Stimulated activated CD8-positive, alpha-beta memory T cell treated with anti-CD3 and anti-CD28 coated beads, Interleukin-4, amount 100 ng/mL, for 1 hour (primary cell): ENCODE measurements at places on chromosomes 7 and 10.

DNA sequence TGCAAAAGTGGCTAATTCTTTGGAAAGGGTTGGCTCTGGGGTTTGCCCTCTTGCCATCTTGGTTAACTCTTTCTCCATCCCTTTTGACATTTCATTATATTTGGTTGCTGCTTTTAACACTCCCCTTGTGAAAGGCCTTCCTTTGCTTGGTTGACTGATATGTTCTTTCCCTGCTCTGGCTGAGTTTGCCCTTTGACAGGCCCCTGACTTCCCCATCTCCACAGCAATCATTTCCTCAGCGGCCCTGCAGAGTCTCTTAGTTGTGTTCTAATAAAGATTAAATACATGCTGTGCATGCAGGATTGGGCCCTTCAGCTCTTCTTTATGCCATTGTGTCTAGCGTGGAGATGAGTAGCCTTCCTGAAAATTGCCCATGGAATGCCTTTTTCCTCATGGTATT is 84.5 kb upstream of the CSTF2T start:
- no peak for DNase-seq

- no peak for DNase-seq
These were observed 138.5 kb downstream of the SEMA3A start for GRCh38 chr7:84055904-84056605.

DNA sequence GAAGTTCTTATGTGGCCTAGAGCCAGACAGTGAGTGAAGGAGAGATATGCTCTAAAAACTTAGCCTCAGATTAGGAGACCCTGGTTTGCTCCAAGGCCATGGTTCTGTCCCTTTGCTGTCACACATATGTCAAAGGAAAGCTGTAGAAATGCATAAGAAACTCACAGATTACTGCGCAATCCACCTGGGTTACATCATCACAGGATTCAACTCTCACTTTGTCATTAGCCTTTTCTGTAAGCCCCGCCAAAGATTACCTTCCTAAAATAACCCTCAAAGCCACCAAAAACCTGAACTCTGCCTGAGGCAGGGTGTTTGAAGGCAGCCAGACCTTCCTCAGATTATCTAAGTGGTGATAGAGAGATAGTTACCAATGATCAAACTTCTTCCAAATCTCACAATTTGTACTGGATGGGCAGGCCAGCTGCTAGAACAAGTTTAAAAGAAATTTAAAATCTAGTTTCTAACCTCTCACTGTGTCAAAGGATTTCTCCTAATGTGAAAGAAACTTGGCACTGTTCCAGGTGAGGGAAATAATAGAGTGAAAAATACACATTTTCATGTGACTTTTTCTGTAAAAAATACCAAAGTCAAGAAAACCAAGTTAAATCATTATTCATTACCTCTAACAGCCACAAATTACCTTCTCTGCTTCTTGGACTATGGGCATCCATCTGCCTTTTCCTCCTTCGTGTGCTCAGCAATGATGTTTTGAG is 567.2 kb downstream of the SUGCT start:
- no peak for DNase-seq

- no peak for DNase-seq
These were observed 1.1 kb downstream of the TSC22D4 start for GRCh38 chr7:100477871-100478267.

DNA sequence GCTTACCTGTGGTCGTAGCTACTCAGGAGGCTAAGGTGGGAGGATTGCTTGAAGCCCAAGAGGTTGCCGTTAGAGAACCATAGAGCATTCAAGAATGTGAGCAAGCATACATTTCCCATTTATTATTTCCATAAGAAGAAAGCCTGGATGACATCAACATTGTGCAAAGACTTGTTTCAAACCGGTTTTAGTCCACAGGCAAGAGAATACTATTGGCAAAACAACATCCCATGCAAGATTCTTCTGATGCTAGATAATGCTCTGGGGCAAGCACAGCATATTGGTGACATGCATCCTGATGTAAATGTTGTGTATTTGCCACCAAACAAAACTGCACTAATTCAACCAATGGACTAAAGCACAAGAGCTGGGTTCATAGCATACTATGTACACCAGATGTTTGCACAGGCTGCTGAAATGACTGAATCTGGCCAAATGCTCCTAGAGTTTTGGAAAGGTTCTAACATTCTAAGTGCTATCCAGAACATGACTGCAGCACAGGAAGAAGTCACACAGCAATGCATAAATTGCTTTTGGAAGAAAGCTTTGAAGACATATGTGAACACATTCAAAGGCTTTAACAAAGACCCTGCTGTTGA is 42.6 kb downstream of the OTUD1 start:
- DNase-seq, result no peak

DNA sequence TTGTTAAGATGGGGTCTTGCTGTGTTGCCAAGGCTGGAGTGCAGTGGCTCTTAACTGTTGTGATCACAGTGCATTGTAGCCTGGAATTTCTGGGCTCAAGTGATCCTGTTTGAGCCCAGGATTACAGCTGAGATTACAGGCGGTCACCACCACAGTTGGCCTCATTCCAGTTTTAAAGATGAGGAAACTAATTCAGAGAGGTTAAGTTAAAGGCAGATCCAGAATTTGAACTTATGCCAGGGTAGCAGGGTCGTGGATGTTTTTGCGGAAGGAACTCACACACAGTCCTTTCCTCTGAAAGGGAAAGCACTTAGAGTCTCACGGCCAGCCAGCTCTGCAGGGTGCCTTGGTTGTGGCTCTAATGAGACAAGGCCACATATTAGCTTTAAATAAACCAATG is 84.7 kb downstream of the MMRN2 start:
- DNase-seq, result no peak

DNA sequence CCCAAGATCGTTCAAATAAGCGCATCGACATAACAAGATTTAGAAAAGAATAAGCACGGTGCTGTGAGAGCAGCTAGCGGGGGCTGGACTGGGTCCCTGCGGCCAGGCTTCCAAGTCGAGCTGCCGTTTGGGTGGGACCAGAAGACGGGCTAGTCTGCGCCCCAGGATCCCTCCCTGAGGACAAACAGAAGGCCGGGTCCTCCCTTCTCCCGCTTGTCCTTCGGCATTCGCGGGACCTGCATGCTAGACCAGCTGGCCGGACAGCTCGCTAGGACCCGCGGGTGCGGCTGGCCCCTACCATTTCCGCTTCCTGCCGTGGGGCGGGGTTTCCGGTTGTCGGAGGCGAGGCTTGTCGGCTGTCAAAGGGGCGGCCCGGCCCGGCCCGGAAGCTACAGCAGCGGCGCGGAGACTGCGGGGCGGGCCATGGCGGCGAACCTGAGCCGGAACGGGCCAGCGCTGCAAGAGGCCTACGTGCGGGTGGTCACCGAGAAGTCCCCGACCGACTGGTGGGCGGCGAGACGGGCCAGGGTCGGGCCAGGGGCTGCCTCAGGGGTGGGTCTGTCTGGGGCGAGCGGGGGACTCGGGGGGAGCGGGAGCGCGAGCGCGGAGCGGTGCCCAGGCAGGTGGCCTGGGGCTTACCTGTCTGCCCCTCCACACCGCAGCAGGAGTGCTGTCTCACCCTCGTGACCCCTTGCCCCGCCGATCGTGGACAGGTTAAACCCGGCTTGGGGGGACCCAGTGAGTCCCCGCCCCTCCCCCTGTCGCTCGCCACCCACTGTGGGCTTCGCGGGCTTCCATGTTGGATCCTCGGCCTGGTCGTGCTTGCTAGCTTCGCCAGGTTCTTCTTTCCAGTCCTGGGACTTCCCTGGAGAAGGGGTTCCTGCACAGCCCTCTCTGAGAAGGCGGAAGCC is at the start of gene DBNL:
Gene DBNL (plus strand): TSS at position 388 of the 911 bp plus-strand sequence. CDS start 36 bp downstream, at position 424.
- peak; percentile 77 for DNase-seq

GRCh38 chr7:1229202-1229947 is 3.3 kb upstream of the UNCX start:
- DNase-seq, result no peak

DNA sequence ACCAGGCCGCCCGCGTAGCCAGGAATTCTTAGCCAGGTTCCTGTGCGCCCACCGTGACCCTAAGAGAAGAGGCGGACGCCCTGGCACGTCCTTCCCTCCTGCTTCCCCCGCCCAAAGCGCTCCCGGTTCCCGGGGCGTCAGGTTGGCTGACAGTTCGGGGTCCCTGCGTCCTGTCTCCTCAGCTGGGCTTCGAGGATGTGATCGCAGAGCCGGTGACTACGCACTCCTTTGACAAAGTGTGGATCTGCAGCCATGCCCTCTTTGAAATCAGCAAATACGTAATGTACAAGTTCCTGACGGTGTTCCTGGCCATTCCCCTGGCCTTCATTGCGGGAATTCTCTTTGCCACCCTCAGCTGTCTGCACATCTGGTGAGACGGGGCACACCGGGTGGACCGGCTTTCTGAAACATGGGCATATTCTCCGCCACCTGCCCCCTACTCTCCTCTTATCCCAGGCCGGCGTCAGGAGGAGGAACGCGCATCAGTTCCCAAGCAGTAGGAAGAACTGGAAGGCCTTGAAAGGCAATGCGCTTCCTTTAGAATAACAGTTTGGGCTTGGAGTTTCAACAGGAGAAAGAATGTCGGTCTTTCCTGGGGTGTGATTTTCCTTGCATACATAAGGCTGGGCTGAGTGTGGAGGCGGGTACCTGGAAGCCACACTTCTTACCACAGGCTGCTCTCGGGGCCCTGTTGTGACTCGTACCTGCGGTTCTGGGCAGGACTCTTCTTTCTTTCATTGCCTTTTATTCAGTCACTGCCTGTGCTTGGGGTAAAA is 728 bp downstream of the CAV2 start:
- no peak for DNase-seq

- DNase-seq, result no peak
These were observed 39.2 kb downstream of the DNAJC9 start for GRCh38 chr10:73207883-73208282.

DNA sequence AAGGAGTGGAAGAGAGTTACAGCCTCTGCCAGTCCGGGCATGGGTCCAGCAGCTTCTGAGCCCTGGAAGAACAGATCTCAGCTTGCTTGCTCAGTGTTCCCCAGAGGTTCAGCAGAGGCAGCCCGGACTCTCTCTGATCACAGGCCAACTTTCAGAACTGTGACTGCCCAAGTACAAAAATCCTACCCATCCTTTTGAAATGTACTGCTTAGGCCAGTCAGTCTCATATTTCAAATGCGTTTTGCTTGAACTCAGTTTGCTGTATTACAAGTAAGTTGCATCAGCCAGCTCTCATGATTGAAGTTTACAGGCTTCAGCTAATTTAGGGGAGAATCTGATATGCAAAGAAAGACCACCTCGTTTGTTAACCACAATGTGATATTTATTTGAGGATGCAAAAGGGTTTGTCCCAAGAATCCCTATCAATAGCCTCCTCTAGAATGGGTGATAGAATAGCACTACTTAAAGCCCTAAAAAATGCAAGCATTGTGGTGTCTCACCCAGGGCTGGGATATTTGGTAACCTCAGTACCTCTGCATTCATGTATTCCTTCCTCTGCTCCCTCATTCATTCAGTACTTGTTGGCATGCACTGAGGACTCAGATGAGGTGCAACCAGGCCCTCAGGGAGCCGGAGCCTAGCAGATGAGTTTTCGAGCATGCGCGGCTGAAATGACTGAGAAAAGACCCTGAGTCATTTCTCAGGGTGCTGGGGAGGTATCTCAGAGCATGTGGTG is 7.0 kb downstream of the AIMP2 start:
- DNase-seq, result no peak

GRCh38 chr10:46538155-46538554 is 18.3 kb downstream of the GPRIN2 start:
- DNase-seq, result no peak

DNA sequence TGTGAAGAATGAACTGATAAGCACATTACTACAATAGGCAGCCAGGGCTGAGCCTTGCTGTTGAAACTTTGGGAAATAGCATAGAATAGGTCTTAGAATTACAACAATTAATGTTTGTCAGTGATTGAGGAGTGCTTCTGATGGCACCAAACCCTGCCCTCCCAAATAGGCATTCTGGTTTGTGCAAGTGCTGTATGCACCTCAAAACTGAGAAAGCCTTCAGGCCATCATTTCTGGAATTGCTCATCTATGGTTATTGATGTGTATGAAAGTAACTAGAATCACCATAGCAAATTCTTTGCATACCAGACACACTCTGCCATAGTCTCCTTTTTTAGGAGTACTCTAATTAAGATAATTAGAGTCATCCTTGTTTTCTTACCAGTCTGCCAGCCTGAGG is 585.0 kb upstream of the MBL2 start:
- DNase-seq, result no peak

DNA sequence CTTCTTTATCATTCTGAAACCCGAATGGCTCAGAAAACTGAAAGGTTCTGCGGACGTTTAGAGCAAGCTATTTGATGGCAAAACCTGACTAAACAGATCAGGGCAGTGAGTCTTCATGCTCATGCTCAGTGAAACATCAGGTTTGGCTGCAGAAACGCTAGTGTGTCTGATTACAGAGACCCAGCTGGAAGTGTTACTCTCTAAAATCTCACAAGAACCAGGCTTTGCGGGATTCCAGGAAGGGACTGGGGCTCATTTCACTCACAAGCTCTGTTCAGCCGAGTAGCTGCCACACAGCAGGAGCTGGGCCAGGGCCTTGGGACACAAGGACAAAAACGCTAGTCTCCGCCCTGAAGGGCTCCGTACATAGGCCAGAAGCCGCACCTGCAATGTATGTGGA is 2.9 kb downstream of the PITRM1 start:
- no peak for DNase-seq

GRCh38 chr10:101570428-101571270 is 17.4 kb downstream of the POLL start:
- no peak for DNase-seq

DNA sequence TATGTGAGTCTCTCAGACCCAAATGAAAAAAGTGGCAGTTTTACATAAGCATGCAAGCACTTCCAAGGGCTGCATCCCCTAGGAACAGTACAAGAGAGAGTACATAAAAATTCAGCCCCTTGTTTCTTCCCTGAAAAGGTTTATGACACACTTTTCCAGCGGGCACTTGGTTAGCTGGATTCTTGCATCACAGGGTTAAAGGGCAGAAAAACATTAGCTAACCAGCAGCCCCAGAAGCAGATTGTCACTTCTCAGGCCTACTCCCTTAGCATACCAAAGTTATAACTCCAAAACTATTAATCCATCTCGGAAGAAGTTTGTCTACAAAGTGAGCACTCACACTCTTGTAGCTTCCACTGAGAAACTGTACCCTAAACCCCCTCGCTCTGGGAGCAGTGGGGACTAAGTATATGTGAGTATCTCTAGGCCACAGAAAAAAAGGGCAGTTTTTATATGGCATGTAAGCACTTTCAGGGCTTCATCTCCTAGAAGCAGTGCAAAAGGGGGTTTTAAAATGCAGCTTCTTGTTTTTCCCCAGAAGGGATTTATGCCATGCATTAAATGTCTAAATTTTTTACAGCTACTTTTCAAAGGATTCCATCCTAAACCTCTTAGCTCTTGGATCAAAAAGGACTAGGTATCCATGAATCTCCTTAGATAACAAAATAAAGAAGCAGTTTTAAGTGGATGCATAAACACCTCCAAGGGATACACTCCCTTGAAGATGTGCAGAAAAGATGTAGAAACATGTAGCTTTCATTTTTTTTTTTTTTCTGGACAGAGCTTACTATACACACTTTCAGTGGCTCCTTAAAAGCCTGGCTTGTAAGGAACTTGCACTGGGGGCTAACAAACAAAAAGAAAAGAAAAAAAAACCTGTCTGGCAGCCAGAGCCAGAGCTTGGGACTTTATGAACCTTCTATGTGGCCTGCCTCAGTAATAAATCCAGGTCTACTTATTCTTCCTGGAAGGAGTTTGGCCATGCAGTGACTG is 956.7 kb downstream of the CCSER2 start:
- DNase-seq, result no peak

GRCh38 chr7:34036051-34036920 is 130.9 kb downstream of the BMPER start:
- DNase-seq, result no peak

- no peak for DNase-seq
These were observed 85.5 kb downstream of the ADCY1 start for GRCh38 chr7:45659496-45660139.

- DNase-seq, result no peak
These were observed 543.6 kb upstream of the GALNT17 start for GRCh38 chr7:70588191-70588921.
